HepG2 (cell line): ENCODE measurements at places on chromosomes 13 and 19.

DNA sequence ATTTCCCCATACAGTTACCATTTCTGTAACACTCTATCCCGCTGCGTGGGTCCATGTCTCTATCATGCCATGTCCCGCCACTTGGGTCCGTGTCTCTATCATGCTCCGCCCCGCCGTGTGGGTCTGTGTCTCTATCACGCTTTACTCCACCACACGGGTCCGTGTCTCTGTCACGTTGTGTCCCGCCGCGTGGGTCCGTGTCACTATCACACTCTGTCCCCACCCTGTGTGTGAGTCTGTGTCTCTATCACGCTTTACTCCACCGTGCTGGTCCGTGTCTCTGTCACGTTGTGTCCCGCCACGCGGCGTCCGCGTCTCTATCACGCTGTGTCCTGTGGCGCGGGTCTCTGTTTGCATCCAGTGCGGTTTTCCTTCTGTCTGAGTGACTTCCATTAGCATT lies 11.6 kb downstream of the ADPRHL1 start:
- no peak for DNase-seq

DNA sequence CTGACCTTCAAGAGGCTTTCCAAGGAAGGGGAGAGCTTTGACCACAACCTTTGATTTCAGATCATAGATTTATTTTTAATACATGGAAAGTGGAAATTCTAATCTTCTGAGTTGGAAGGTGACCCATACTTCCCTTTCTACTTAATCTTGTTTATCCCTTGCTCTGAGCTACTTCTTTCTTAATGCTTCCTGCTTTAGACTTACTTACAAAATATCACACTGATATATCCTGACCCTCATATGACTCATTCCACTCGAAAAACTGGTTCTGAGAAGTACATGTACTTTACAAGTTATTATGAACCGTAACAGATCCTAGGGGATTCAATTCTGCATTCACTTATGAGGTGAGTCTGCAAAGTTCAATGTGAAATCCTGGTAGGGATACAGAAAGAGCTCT lies 76.2 kb upstream of the IRS2 start:
- DNase-seq = no peak

DNA sequence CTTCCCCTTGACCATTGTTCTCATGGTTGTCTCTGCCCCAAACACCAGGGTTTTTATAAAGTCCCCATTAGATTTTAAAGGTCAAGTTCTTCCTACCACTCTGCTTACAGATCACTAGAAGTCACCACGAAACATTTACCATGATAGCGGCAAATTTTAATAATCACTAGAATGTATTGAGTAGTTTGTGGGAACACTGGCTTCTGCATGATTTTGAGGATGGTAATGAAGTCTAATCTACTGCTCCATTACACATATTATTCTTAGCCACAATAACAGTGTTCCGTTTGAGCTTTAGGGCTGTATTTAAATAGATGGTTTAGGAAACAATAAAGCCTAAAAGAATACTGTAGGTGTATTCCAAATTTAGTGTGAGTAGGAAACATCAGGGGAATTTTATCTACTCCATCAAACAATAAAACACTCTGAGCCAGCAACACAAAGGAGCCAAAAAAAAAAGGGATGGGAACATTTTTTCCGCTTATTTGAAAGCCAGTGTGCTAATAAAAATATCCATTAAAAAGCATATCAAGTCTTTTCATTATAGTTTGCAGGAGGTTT lies 49.7 kb downstream of the KLF12 start:
- no peak for DNase-seq

DNA sequence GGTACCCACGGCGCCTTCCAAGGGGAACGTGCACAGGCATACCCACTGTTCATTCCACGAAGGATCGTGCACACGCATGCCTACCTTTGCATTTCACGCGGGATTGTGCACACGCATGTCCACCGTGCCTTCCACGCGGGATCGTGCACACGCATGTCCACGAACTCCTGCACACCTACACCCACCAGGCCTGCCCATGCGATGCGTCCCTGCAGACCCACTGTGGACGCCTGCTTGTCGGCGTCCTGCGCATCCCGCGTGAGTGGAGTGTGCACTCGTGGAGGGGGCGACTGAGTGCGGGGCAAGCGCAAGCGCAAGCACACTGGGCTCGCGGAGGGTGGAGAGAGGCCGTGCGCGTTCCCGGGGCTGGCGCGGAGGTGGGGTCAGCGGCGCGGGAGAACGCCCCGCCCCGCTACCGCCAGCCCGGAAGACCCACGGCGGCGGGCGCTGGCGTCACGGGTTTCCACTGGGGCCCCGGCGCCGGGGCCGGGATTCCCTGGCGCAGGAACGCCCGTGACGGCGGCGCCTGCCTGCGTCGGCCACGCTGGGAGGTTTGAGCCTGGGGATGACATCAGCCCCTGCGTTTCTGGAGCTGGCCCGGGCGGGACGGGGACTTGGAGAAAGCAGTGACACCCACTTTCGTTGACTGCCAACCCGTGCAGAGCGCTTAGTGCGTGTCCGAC lies 18.7 kb downstream of the GADD45B start:
- DNase-seq = no peak

DNA sequence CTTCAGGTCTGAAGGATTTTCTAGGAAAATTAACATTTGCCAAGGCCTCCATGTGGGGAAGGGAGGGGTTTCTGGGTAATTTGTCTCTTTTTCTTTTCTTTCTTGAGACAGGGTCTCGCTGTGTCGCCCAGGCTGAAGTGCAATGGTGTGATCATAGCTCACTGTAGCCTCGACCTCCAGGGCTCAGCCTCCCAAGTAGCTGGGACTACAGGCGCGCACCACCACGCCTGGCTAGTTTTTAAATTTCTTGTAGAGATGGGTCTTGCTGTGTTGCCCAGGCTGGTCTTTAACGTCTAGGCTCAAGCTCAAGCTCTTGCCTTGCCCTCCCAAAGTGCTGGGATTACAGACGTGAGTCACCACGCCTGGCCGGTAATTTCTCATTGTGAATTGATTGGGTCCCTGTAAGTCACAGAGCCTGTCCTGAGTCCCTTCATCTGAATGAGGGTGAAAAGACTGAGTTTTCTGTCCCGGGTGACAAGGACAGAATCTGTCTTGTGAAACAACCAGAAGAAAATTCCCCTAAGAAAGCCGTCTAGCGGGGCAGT lies 10.0 kb upstream of the SPC24 start:
- DNase-seq = no peak
